ENCODE measurements at places on chromosomes 4 and X. TPM values are rescaled to one million over a fixed set of nuclear protein-coding genes. Genes with fewer than 3 reads are reported as not detected.
A peak's percentile ranks its signal among the peaks of the same experiment; 100 is the strongest.

DNA sequence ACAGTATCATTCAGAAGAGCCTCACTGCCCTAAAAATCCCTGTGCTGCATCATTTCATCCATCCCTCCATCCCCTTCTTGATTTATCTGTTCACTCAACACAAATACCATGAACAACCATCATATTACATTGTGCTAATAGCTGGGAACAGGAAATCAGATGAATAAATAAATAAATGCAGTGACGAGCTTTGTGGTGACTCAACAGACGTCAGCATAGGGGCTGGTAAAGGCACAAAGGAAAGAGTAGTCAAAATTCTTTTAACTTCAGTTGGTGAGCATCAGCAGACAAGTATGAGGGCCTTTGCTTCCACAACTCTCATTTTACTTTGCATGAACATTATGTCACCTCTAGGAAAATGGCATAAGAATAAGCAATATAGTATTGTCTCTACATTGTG is 65.5 kb downstream of the EDNRA start:
- DNase-seq = no peak

GRCh38 chr4:163269869-163270268 is 62.5 kb downstream of the NPY1R start:
- no peak for DNase-seq

DNA sequence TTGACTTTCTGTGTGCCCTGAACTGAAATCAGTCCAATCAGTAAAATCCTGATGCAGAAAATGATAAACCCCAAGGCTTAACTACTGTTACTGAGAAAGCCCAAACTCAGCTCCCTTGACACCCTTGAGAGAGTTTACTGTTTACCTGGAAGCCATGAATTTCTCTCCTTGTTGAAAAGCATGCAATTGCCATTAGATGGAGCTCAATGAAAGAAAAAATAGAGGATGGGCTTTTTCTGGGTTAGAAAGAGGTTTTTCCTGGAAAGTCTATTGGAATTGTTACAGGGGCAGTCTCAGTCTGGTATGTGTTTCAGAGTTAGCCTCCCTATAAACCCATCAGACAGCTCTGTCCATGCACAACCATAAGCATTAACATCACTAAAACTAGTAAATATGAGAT is 66.4 kb upstream of the C4orf54 start:
- DNase-seq = no peak

GRCh38 chrX:53048169-53049126 is at the start of gene GPR173:
TSS of gene GPR173 (plus strand) at chrX:53048789. CDS start at chrX:53076622, 27,833 bp downstream.
- no peak for DNase-seq

GRCh38 chr4:40856840-40857362 is 107.1 kb downstream of the NSUN7 start:
- peak; percentile 28 for DNase-seq

- no peak for DNase-seq
Measured at GRCh38 chr4:158327525-158327924, 117.2 kb downstream of the TMEM144 start.

FGA gene
- total RNA-seq = not detected

PRDM5 gene
- 1.1 TPM for total RNA-seq

- no peak for DNase-seq
Measured at GRCh38 chr4:6250235-6250983, 19.2 kb upstream of the WFS1 start.

DNA sequence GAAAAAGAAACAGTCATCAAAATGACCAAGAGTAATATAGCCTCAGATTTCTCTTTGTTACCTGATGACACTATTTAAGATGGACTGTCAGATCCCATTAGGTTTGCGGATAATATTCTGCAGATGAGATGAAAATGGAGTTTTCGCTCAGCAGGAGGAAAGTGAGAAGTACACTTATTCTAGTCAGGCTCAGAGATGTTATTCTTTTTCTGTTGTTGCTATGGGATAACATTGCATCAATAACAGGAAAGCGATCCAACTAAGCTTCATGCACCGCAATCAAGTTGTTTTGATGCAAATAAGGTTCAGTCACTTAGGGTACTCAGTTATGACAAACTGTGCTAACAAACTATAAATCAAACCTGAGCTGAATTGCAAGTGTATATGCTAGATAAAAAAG is 415.0 kb downstream of the CCSER1 start:
- DNase-seq = no peak

DNA sequence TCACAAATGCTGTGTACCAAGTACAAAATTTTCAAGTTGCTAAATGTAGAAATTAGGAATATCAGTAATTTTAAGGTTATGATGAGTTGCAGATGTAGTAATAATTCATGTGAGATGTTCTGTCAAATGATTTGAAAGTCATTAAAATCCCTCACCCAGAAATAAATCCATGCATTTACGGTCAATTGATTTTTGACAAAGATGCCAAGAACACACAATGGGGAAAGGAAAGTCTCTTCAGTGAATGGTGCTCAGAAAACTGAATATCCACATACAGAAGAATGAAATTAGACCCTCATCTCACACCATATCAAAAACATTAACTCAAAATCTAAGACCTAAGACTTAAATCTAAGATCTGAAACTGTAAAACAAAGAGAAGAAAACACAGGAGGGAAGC is 12.9 kb upstream of the BMPR1B start:
- DNase-seq = no peak

DNA sequence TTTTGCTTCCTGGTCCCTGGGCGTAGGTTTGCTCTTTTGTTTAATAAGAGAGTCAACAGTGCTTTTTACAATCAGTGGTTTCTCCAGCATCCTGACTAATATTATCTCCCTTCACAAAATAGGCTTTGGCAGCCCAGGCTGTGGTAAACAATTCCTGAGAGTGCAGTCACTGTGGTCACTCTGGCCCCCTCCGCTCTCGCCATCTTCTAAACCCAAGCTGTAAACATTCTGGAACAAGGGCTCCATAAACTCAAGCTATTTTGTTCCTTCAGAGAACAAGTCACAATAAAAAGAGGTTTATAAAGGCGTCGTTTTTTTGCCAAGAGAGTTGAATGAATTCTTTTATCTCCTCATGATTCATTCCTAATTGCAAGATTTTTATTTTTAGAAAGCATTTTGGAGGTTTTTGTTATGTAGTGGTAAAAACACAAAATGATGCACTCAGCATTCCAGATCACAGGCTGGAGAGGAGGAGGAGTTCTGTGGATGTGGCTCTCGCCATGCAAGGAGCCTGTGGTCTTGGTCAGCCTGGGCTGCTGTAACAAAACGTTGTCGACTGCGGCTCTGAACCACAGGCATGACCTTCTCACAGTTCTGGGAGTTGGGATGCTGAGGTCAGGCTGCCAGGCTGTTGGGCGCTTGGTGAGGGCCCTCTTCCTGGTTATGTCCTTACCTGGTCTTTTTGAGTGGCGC is 486.4 kb upstream of the FAT1 start:
- DNase-seq = no peak

P2RY10 gene
- total RNA-seq = 63.6 TPM

DNA sequence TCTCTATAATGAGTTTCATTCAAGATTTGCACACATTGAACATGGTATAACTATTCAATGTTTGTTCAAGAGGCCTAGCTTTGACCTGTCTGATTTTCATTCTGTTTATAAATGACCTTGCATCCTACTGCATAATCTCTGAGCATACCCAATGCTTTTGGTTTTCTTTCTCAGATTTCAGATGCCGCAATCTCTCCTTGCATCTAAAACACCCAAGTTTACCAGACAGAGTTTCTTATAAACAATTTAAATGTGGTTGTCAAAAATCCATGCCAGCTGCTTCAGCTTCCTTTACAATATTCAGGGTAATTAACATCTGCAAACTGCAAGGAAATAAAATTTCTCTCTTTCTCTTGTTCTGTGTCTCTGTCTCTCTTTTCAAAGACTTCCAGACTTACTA is 123.0 kb upstream of the PCDH18 start:
- DNase-seq = no peak

DNA sequence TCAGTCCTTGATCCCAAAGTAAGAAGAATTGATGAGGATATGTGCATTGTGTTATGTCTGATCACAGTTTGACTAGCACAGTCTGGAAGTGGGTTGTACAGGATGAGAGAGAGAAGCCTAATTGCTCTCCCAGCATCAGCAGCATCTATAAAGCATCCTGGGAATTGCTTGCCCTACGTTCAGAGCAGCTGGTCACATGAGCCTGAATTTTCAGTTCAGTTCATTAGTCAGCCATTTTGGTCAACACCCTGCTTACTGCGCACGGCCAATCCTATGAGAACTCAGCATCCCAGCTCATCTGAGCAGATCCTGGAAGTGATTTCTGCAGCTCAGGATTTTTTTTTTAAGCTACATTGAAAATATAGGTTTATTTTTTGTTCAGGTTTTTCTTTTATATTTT is at the start of gene RUFY3:
Gene RUFY3 (plus strand): TSS at position 218 of the 400 bp plus-strand sequence. CDS start 610 bp downstream, outside the sequence.
- DNase-seq = no peak

GRCh38 chrX:43108828-43109227 is 330.9 kb upstream of the PPP1R2C start:
- no peak for DNase-seq

AFF2 gene
- total RNA-seq = 2.7 TPM

APBB2 gene
- 0.42 TPM for total RNA-seq

DNA sequence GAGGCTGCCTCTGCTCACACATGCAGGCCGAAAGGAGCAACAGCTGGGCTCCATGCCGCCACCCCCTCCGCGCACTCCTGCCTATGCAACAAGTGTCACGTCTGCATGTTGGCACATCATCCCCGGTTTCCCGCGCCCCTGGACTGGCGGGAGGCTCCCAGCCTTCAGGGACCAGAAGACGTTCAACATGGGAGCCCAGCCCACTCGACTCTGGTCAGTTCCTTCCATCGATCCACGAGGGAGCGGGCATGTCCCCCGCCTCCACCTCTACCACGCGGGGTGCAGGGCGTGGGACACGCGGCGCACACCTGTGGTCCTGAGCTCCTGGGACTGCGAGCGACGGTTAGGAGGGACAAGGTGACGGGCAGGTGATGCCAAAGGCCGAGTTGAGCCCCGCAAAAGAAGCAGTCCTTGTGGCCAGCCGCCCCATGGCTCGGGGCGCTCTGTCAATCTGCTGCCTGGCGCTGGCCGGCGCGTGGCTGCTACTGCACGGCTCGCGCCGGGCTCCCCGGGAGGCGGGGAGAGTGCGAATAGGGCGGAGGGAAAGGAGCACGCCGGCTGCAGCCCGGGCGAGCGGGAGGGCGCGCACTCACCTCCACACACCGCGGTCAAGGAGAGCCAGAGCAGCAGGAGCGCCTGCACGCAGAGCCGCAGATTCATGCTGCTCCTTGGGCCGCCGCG is 645 bp downstream of the APLN start:
- DNase-seq = no peak

- DNase-seq = no peak
Measured at GRCh38 chrX:67893931-67894330, 350.1 kb downstream of the AR start.

DNA sequence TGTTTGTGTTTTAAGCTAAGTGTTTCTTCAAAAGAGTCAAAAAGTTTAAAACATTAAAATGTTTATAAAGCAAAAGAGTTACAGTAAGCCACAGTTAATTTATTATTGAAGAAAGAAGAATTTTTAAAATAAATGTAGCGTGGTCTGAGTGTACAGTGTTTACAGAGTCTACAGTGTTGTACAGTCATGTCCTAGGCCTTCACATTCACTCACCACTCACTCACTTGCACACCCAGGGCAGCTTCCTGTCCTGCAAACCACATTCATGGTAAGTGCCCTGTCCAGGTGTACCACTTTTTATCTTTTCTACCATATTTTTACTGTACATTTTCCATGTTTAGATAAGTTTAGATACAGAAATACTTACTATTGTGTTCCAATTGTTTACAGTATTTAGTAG is 239.7 kb upstream of the AGA start:
- DNase-seq = no peak

- no peak for DNase-seq
Measured at GRCh38 chr4:165779950-165780670, 92.9 kb upstream of the TLL1 start.

FGFBP1 gene
- total RNA-seq = not detected
